ENCODE measurements at places on chromosomes 2 and 18.

- DNase-seq = no peak
These were observed 35.8 kb downstream of the RBKS start for GRCh38 chr2:27854229-27854862.

- DNase-seq = no peak
These were observed 7.8 kb upstream of the GPR55 start for GRCh38 chr2:230932556-230933511.

DNA sequence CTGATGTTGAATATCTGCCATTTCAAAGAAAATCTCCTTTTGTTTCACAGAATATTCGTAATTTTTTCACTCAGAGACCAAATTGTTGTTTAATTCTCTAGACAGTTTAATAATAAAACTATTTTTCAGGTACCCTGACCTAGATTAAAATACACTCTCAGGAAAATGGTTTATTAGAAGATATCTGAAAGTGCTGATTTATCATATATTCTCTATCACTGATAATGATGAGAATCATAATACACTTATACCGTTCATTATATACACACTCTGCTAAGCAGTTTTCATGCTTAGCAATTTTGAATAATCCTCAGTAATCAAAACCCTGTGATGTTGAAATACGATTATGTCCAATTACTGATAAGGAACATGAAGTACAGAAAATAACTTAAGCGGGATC is 772.9 kb upstream of the CRIM1 start:
- no peak for DNase-seq

DNA sequence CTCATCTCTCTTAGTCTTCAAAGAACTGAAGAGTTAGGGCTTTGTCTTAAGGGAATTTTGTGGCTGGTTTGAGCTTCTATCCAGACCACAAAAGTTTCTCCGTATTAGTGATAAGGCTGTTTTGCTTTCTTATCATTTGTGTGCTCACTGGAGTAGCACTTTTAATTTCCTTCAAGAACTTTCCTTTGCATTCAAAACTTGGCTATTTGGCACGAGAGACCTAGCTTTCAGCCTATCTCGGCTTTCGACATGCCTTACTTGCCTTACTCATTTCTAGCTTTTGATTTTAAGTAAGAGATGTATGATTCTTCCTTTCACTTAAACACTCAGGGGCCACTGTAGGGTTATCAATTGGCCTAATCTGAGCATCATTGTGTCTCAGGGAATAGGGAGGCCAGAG is 29.9 kb downstream of the HDHD2 start:
- no peak for DNase-seq

DNA sequence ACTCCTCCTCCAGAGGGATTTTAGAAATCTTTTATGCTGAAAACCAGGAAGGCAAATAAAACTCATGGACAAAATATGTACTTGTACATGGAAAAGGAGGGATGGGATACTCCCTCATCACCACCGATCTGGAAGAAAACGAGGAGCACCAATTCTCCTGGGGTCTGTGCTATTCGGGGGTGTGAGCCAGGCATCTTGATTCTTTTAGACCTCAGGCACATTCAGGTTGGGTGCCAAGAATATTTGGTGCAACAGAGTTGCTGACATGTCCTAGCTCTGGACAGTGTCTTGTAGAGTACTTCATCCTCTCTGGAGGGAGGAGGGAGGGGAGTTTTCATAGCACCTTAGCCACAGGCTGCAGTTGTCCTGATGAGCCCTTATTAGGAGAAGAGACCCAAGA is 163.0 kb downstream of the PRKCE start:
- DNase-seq = no peak

DNA sequence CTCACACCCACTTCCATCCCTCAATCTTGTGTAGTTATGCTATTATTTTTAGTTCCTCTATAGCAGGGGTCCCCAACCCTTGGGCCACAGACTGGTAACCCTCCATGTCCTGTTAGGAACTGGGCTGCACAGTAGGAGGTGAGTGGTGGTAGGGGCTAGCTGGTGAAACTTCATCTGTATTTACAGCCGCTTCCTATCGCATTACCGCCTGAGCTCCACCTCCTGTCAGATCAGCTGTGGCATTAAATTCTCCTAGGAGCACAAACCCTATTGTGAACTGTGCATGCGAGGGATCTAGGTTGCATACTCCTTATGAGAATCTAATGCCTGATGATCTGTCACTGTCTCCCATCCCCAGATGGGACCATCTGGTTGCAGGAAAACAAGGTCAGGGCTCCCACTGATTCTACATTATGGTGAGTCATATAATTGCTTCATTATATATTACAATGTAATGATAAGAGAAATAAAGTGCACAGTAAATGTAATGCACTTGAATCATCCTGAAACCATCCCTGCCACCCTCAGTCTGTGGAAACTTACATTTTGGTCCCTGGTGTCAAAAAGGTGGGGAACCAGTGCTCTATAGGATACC is 1.6 kb upstream of the RAB11FIP5 start:
- DNase-seq = peak; percentile 45

- DNase-seq = no peak
These were observed 186.0 kb downstream of the ZNF385B start for GRCh38 chr2:179675435-179675834.

Measured in fibroblast of lung (primary cell).